Vagina (tissue), 2 donors: ENCODE measurements at places on chromosomes 5 and 9.

GRCh38 chr9:104143550-104143910 is 49.4 kb downstream of the SMC2 start:
- DNase-seq, result no peak

DNA sequence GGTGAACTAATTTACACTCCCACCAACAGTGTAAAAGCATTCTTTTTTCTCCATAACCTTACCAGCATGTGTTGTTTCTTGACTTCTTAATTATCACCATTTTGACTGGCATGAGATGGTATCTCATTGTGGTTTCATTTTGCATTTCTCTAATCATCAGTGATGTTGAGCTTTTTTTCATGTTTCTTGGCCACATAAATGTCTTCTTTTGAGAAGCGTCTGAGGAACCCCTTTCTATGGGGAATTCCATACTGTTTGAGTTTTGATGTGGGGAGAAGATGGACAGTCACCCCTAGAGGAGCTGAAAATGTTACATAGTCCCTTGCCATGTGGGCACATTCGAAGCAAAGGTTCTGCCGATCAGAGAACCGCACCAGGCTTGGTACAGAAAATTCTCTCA is 207.0 kb upstream of the SLC30A5 start:
- no peak for DNase-seq

DNA sequence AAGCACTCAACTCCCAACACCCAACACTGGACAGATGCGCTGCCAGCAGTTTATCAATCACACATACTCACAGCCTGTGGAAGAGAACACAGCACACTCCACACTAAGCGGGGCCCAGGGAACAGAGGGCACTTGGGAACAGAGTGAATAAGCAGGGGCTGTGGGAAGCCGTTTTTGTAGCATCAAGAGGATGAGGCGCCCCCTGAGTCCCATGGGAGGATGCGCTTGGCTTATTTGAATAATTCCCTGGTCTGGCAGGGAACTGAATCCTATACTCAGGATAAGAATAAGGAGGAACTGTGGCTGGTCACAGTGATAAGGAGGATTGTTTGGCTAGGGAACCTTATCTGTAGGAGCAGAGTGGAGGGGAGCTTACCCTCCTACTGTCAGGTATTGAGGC is 96.1 kb upstream of the DNAH5 start:
- DNase-seq, result no peak

- DNase-seq, result no peak
Measured at GRCh38 chr5:109701252-109701651, 11.5 kb downstream of the MAN2A1 start.

DNA sequence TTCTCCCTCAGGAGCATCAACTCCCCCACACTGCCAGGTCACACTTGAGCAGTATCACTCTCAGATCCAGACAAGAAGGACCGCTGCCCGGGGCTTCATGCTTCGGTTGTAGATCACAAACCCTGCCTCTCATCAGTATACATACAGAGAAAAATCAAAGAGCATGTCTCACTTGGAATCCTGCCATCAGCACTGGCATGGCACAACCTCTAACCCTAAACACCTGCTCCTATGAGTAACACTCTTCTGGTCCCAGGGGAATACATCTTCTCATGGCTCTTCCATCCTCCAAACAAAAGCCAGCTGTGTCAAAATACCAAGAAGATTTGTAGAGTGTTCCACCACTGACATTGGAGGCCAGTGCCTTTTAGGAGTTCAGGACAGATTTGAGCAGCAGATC is 84.8 kb upstream of the MIER3 start:
- DNase-seq, result no peak
